ENCODE measurements at places on chromosomes 5 and 9. TPM values are rescaled to one million over a fixed set of nuclear protein-coding genes. Genes with fewer than 3 reads are reported as not detected.

Gene CMBL
- not detected for total RNA-seq

Gene TRIO
- total RNA-seq: 6.5 TPM

Gene CCDC183
- 4.6 TPM for total RNA-seq

Gene SLCO6A1
- total RNA-seq: not detected

Gene SPATA31D4
- total RNA-seq: not detected

Gene ATP10B
- not detected for total RNA-seq

Gene PDZD2
- total RNA-seq: 1.3 TPM

Gene RLN1
- 0.84 TPM for total RNA-seq

Gene NUTM2F
- total RNA-seq: not detected

Gene CFAP90
- total RNA-seq: not detected

Gene ABO
- 0.31 TPM for total RNA-seq

Gene PTPRD
- not detected for total RNA-seq

Gene CREB3
- 13.7 TPM for total RNA-seq

Gene STRBP
- total RNA-seq: 10.9 TPM

Gene F12
- total RNA-seq: 0.60 TPM

Gene SPINK13
- not detected for total RNA-seq

Gene ACSL6
- total RNA-seq: 17.6 TPM

Gene HTR4
- not detected for total RNA-seq

Gene C1QTNF3
- total RNA-seq: 2.9 TPM

Gene COX7C
- total RNA-seq: 482 TPM

Gene OBP2B
- total RNA-seq: not detected

Gene CYLC2
- total RNA-seq: not detected

Gene GTF2H2C
- 10.7 TPM for total RNA-seq

Gene NOTCH1
- total RNA-seq: 34.2 TPM

Gene GCNT1
- 0.53 TPM for total RNA-seq

Gene NRG2
- total RNA-seq: 0.17 TPM

Gene DBH
- total RNA-seq: 1.7 TPM

Gene PCDHA6
- not detected for total RNA-seq

Gene CDH12
- not detected for total RNA-seq

Gene NEUROG1
- total RNA-seq: not detected

Gene SLC6A18
- not detected for total RNA-seq

Gene SLC6A3
- total RNA-seq: 0.08 TPM

Gene PRRX2
- not detected for total RNA-seq

Gene STKLD1
- total RNA-seq: 0.59 TPM

Gene DMAC1
- total RNA-seq: 9.5 TPM

Gene CDKN2B-AS1
- 0.30 TPM for total RNA-seq

Gene SUSD3
- 33.9 TPM for total RNA-seq

Gene PCDH12
- not detected for total RNA-seq

Gene MYMK
- not detected for total RNA-seq
